ENCODE measurements at places on chromosomes 12 and 14.

- peak; percentile 92 for DNase-seq
Observed at GRCh38 chr14:67680121-67680602, 5.7 kb upstream of the VTI1B start.

GRCh38 chr14:77421201-77421600 lies 2.1 kb downstream of the NOXRED1 start:
- no peak for DNase-seq

DNA sequence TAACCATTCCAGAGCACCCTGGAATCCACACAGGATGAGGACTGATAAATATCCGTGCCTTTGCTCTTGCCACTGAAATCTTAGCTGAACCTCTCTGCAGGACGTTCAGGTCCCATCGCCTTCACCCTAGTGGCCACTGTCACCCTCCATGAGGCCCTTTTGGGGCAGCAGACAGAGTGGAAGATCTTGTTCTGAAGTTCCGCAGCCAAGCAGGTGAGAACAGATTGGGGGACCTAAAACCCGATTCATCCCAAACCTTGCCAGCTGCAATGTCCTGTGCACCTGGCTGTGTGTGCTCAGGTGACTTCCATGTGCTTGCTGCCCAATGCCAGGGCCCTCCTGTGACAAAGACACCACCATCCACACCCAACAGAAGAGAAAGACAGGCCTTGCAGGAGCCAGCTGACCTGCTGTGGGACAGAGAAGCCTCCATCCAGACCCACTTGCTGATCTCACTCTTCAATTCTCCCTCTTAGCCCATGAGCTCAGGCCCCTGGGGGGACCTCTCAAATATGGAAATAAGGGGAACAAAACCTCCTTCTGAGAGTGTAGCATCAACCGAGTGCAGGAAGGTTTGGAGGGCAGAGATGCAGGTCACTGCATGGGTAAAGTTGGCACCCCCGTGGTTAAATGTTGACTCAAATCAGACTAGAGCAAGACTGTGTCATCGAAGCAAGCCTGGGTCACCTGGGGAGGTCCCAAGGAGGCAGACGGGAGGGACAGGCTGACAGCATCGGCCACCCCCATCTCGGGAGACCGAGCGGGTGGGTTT lies 308.7 kb upstream of the DIO3 start:
- no peak for DNase-seq

DNA sequence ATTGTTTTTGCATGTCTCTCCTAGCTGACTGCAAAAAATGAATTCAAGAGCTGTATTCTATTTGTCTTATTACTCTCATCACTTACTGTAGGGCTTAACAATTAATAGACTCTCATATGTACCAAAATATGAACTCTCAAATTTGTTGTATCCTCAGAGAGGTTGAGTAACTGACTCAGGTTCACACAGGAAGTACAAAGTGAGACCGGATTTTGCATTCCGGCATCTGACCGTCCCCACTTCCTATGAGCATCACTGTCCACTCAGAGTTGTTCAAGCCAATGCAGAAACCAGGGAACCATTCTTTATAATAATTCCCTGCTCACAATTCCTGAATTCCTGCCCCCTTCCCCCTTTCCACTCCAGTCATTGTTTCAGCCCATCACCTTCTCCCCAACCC lies 113.3 kb upstream of the AMIGO2 start:
- no peak for DNase-seq

DNA sequence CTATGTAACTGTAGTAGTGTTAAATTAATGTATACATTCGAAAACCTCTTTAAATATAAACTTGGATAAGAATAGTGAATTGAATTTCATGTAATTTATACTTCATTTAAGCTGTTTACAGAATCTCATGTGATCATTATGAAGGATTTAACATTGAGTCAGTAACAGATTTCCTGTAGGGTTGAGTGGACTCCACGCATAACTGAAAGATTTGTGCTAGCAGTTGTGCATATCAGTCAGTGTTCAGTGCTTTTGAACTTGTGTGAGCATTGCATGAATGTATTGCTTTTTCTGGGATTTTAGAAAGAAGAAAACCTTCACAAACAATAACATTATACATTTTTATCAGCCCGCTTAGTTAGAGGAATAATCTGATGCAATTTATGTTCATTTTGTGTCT lies 1435.3 kb downstream of the LRFN5 start:
- DNase-seq: no peak

- no peak for DNase-seq
Observed at GRCh38 chr12:32379213-32379612, 20.1 kb upstream of the FGD4 start.

DNA sequence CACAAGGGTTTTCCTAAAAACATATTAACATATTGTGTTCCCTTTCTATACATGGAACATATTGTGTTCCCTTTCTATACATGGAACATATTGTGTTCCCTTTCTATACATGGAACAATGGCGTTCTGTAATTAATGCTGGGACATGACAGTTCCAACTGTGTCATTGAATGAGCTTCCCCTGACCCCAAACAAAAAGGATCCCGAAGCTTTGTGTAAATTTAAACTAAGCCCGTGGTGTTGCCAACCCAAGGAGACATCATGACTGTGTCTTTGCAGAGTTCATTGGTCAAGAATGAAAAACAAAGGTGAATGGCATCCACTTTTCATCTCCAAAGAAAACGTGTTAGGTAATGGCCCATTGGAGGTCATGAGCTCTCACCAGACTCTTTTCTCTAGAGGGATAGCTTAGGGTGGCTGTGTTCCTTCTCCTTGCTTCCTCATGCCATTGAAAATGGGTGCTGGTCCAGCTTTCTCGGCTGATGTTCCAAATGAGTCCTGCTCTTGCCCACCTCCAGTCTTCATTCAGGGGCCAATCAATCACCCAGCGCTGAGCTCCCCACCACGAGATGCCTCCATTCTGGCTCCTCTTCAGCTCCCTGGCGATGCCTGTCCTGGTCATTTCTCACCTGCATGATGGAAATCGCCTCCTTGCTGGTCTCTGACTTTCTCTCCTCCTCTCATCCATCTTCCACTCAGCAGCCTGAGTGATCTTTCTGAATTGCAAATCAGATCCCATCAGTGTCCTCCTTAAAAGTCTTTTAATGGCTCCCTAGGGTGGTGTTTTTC lies 156.1 kb downstream of the VRK1 start:
- DNase-seq: no peak

- no peak for DNase-seq
Observed at GRCh38 chr12:77766224-77766623, 64.5 kb upstream of the NAV3 start.

DNA sequence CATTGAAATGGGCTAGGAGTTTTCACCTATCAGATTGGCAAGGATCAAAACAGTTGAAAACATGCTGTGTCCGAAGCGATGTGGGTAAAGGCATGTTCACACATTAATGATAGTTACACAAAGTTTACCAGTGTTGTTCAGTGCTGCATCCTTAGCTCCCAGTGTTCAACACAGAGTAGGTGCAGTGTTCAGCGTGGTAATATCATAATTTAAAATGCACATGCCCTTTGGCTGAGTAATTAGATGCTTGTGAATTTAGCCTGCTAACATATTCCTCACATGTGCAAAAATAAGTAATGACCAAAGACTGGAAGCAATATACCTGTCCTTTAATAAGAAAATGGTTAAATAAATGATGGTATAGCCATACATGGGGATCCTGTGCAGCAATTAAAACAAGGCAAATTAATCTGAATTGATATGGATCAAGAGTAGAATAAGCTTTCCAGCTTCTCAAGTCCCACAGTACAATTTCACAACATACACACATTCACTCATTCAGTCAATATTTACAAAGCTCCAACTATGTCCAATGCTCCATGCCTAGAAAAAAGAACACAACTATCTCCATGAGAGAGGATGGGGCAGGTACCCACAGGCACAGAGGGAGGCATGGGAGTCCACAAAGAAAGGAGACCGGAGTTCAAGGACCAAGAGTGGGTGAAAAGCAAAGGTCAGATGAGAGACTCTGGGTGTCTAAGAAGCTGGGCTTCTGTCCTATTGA lies 12.8 kb downstream of the TMCC3 start:
- no peak for DNase-seq

DNA sequence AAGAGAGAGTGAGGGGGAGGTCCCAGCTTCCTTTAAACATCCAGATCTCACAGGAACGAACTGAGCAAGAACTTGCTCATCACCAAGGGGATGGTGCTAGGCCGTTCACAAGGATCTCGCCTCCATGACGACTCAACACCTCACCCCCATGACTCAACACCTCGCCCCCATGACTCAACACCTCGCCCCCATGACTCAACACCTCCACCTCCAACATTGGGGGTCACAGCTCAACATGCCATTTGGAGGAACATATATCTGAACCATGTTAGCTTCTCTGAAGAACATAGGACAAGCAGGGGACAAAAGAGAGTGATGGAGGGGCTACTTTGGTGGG lies 66.0 kb upstream of the LHX5 start:
- DNase-seq: no peak

DNA sequence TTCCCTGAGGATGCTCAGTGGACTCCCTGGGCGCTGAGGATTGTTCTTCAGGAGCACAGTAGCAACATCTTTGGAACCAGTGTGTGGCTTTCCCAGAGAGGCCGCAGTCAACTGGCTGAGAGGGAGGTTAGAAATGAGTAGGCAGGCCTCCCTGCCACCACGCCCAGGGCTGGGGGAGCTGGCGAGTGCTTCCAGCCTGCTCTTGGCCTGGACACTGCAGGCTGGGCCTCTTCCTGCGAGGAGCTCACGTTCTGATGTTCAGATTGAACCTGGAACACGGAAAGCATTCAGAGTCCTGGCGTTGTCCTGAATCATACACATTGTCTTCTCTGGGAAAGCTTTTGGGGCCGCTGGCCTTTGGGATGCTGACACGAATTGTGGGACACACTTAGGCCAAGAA lies 15.6 kb downstream of the TSPAN9 start:
- DNase-seq: no peak

GRCh38 chr14:53355581-53356112 lies 202.5 kb upstream of the DDHD1 start:
- DNase-seq: no peak

DNA sequence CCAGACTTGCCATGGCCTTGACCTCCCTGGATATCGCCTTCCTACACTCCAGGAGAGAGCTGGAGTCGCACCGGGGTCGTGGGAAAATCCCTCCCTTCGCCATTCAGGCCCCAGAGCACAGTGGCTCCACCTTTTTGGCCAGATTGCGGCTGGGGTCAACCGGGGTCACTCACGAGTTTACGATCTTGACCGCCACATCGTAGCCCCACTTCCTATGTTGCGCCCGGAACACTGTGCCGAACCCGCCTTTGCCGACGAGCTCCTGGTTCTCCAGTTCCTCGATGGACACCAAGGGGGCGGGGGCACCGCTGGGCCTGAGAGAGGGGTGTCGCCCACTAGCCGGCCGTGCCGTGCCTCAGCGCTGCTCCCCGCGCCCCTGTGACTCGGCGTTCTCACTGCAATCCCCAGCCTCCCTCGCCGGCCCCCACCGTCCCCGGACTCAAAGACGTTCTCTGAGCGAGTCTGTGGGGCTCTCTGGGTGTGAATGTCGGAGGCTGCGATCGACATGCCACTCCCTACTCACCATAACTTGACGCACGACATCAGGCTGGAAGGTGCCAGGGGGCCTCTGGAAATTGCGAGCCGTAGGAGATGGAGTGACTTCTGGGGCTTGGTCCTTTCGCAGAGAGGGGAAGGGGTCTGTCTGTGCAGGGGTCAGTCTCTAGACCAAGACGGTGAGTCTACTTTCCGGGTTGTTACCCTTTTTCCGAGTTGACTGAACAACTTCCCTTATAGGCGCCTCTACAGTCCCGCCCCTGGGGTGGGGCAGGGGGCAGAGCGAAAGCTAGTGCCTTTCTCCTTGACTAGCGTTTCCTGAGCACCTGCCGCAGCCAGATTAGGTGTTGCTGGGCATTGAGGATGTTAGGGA lies at the start of gene RIPK3:
Gene RIPK3 (minus strand): TSS at position 708 of the 868 bp plus-strand sequence. CDS start 165 bp downstream, at position 543.
- DNase-seq: no peak

DNA sequence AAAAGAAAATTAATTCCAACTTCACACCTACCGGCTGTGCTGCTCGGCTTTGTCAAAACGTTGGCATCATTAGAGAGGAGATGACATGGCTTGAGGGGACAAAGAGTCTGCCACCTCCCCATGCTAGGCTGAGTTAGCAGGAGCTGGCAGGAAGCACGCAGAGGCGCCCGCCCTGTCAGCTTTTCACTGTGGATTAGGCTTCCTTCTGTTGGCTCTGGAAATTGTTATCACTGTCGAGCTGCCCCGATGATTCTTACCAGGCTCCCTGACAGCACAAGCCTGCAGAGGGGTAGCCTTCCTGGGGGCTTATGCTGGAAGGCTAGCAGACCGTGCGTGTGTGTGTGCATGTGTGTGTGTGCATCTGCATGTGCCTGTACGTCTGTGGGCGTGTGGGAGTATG lies 490.9 kb upstream of the TBX3 start:
- DNase-seq: no peak

- DNase-seq: no peak
Observed at GRCh38 chr12:49545815-49546214, 7.0 kb downstream of the KCNH3 start.

- no peak for DNase-seq
Observed at GRCh38 chr12:68780731-68781130, 27.2 kb upstream of the MDM2 start.

DNA sequence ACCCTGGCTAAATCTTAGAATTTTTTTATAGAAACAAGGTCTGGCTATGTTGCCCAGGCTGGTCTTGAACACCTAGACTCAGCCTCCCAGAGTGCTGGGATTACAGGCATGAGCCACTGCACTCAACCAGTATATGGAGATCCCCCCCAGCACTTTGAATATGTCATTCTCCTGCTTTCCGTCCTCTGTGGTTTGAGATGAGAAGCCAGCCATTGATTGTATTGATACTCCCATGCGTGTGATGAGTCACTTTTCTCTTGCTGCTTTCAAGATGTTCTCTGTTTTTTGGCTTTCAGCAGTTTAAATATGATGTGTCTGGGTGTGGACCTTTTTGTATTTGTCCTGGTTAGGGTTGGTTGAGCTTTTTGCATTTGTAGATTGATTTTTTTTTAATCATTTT lies 75.2 kb upstream of the DNM1L start:
- no peak for DNase-seq

DNA sequence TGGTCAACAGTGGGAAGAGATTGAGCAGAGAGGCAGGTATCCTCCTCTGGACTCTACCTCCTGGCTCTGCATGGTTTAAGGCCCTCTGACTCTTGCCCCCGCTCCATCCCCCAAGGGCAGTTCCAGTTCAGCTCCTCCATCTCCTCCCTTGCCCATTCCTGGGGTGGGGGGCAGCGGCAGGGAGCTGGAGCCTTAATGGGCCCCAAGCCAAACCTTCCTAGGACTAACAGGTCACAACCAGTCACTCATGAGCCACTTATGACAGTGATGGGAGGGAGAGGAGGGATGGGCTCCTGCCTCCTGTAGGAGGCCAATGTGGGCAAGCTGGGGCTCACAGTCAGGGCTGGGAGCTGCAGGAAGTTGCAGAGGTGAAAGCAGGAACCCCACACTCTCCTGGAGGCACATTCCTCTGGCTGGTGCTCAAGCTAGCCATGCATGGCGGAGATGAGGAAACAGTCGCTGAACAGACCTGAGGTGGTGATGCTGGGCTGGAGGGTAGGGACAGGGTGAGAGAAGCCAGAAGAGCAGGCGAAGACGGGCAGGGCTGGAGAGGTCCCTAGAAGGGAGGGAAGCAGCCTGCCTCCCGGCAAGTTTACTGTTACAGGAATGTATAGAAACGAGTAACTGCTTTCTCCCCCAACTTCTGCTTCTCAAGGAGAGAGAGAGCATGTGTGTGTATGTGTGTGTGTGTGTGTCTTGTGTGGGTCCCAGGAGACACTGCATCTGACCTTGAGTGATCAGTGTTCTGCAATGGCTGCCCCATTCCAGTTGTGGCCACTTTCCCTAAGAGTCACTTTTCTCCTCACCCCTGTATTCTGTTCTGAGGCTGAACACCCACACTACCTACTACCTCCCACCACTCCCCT lies 5.0 kb upstream of the RAPGEF3 start:
- DNase-seq: no peak

GRCh38 chr12:91210144-91210543 lies 27.5 kb upstream of the DCN start:
- no peak for DNase-seq

- DNase-seq: no peak
Observed at GRCh38 chr14:92651106-92651757, 97.2 kb downstream of the LGMN start.
